Stimulated activated CD8-positive, alpha-beta memory T cell treated with anti-CD3 and anti-CD28 coated beads, Interleukin-15, amount 100 ng/mL, for 48 hours (primary cell): ENCODE measurements at places on chromosomes 2 and 18.

GRCh38 chr2:206783718-206784117, 18.3 kb downstream of the FASTKD2 start:
- no peak for DNase-seq

GRCh38 chr2:72719416-72719815, 106.4 kb downstream of the EXOC6B start:
- no peak for DNase-seq

DNA sequence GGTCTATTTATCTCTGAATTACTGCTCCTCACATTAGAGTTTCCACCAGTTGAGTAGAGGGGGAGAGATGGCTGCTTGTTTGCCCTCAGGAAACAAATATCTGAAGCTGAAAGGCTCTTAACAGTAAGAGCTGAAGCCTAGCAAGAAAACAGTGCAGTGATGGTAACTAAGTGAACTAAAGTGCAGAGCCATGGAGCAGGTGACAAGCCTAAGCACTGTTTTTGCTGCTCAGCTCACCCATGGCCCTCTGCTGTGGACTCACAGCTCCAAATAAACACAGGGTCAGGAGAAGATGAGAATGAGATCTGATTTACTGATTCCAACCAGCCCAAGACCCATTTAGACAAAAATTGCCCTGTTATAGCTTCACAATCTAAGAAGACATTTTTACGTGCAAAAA, 118.4 kb downstream of the ETAA1 start:
- no peak for DNase-seq

DNA sequence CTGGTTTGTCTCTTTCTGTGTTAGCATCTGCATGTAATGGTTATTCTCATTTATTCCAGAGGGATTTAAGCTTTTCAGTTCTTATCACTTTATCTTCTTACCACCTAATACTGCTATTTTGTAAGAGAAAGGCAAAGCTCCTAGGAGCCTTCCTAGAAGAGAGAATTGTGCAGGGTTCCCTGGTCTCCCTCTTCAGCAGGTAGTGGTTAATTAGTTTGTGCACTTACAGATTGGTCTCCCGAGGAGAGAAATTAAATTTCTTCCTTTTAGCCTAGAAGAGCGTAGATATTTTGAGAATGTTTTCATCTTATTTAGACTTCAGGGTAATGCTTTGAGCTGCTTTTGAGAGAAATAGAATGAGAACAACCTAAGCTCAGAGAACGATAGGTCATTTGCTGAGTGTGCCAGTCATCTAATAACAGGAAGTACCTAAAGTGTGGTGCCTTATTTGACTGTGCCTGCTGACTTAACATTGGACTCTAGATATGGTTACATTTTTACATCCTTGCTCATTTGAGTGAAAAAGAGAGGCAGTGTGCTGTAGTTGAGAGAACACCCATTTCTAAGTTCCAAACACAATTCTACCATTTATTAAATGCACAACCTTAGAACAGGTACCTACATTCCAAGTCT, 651.4 kb downstream of the STK39 start:
- DNase-seq: no peak

DNA sequence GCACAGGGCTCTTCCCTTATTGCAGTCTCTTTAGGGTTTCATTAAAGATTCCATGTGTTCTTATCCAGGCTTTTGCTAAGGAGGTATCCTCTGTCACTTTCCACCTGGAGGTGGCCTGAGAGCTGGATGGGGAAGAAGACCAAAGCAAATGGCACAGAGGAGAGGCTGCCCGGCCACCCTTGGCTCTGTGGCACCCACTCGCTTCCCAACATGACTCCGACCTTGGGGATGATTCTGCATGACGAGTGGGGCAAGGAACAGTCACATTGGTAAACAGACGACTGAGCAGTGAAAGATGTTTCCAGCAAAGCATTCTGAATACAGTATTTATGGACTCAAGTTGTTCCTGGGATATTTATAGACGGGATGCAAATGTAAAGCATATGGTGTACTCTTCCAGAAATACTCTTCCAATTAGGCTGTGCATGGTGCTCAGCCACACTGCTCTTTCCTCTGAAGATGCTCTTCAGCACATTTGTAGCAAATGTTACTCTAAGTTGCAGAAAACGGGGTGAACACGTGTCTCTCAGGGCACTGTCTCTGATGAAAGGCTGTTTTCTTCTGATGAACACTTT, 377.1 kb upstream of the HS6ST1 start:
- no peak for DNase-seq

DNA sequence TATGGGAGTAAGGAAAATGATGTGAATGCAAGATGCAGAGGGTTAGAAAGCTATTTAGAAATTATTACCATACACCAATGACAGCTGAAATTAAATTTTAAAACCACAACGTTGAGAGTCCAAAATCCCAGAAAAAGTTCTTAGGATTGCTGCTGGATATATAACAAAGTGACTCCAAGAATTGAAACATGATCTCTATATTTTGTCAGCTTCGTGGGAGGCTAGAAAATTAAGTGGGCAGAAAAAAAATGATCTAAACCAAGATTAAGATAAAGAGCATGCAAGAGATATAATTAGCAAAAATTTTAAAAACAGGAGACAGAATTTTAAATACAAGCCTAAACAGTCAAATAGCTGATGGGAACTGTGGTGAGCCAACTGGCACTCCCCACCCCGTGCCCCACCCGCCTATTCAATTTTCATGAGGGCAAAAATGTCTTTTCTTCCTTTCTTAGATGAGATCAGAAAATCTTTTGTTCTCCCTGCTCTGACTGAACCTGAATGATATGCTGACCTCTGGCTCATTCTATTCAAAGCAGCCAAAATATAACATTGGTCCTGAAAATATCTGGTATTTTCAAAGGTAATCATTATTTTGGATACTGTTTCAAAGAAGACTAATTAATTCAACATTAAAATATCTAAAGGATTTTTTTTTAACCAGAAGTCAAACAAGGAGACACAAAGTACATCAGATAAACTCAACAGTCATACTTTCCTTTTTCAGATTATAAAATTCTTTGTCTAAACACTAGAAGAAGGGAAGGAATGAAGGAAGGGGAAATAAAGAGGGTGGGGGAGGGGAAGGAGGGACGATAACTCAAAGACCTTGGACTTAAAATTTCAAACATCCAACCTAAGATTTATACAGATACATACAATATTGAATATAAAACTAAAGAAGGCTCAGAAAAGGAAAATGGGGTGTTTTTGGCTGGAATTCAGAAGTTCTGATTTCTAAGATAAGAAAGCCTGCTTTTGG, 12.2 kb downstream of the KANSL3 start:
- no peak for DNase-seq
